ENCODE measurements at places on chromosomes 7 and 10. TPM values are rescaled to one million over a fixed set of nuclear protein-coding genes. Genes with fewer than 3 reads are reported as not detected.

The DPCD gene
- 24.1 TPM for total RNA-seq

The SNCG gene
- total RNA-seq, result 2.3 TPM

The CHCHD3 gene
- 78.0 TPM for total RNA-seq

The NUB1 gene
- total RNA-seq, result 39.1 TPM

The SPDYE1 gene
- not detected for total RNA-seq

The COA1 gene
- total RNA-seq, result 47.7 TPM

The FZD8 gene
- 20.8 TPM for total RNA-seq

The ITPRID1 gene
- total RNA-seq, result 2.4 TPM

- H3K4me1 ChIP-seq, result no peaks in the 10 kb centered on the region
- DNase-seq, result no peak
- H3K27me3 ChIP-seq, result no peaks in the 10 kb centered on the region
- no peak overlapping the region for H3K27ac ChIP-seq
- H3K4me3 ChIP-seq, result no peak overlapping the region
Measured at GRCh38 chr7:104524853-104525252, 196.4 kb downstream of the LHFPL3 start.

DNA sequence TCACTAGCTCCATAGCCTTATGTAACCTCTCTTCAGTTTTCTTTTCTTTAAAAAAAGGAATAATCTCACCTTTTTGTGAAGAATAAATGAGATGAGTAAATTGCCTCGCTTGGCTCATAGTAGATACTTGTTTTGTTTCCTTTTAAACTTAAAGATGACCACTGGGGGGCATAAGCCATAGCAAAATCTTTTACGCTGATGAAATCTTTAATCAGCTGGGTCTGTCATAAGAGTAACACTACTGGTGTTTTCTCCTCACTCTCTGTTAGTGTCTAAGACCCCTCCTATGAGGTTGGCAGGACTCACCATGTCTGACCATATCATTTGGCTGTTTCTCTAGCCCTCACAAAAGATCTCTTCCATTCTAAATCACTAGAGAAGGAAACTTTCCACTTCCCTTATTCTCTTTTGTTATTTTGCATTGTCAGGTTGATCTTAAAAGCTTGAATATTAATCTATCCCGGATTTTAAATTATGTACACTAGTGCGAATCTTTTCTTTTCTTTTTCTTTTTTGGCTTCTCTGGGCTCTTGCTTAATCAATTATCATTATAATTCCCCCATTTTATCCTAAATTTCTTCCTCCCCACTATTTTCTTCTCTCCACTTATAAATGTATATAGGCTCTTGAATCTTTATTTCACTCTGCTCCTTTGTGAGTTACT is 12.5 kb downstream of the STAG3 start:
- H3K27ac ChIP-seq, result no peak overlapping the region
- peak; percentile 41 for DNase-seq
- no peaks in the 10 kb centered on the region for H3K27me3 ChIP-seq
- H3K36me3 ChIP-seq, result no peaks in the 10 kb centered on the region

GRCh38 chr10:10865913-10866312 is 151.8 kb upstream of the CELF2 start:
- no peak for DNase-seq
- no peaks in the 10 kb centered on the region for H3K4me1 ChIP-seq
- no peaks in the 10 kb centered on the region for H3K27me3 ChIP-seq
- H3K27ac ChIP-seq, result no peak overlapping the region
- no peaks in the 10 kb centered on the region for H3K36me3 ChIP-seq
- no peak overlapping the region for H3K4me3 ChIP-seq

GRCh38 chr10:109430799-109431198 is 492.5 kb downstream of the XPNPEP1 start:
- H3K4me3 ChIP-seq, result no peak overlapping the region
- no peaks in the 10 kb centered on the region for H3K4me1 ChIP-seq
- H3K27me3 ChIP-seq, result no peaks in the 10 kb centered on the region
- H3K27ac ChIP-seq, result no peak overlapping the region
- H3K36me3 ChIP-seq, result no peaks in the 10 kb centered on the region

DNA sequence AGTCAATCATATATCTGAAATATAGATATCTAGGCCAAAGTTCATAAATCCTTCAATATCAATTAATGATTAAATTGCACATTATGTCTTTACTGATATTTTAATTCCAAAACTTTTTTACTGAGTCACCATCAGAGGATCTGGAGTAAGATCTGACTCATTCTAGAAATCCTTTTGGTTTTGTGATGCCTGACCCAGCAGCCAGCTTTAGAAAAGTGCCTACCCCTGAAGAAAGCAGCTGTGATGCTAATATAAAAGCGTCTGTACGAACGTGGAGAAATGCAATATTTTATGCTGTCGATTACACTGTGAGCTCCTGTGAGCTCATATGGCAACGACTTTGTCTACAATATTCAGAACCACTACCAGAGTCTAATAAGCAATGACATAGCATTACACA is 142.5 kb upstream of the LRRTM3 start:
- no peak for DNase-seq
- H3K27me3 ChIP-seq, result no peaks in the 10 kb centered on the region
- no peaks in the 10 kb centered on the region for H3K36me3 ChIP-seq
- H3K27ac ChIP-seq, result no peak overlapping the region

DNA sequence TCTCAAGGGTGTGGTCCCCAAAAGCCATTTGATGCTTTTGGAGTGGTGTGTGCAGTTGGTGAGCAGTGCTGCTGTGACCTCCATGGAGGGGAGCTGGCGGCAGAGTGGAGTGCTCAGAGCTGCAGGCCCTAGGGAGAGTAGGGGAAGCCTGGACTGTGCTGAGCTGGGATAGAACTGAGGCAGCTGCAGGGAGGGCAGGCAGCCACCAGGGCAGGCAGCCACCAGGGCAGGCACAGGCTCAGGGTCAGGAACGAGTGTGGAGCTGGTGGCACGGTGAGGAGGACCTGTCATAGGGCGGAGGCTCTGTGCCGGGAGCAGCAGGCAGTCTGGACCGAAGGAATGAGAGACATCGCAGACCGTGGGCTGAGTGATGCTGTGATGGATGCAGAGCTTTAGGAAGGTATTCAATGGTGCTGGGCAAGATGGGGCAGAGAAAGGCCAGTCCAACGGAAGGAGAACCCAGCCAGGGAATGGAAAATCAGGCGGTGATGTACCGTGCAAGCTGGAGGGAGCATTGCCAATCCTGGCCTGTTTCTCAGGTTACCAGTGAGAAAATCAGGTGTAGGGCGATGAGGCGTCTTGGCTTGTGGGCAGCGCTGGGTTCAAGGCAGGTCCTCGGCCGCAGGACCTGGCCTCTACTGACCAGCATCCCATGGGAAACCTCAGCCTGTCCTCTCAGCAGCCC is 152.6 kb downstream of the CAMK1D start:
- H3K4me1 ChIP-seq, result peaks cover 16% of the 10 kb centered on the region
- no peak for DNase-seq
- peaks cover 25% of the 10 kb centered on the region for H3K27me3 ChIP-seq

- no peaks in the 10 kb centered on the region for H3K36me3 ChIP-seq
- no peaks in the 10 kb centered on the region for H3K27me3 ChIP-seq
- DNase-seq, result no peak
Measured at GRCh38 chr10:97914171-97914836, 64.7 kb downstream of the GOLGA7B start.

- DNase-seq, result peak; percentile 63
- no peak overlapping the region for H3K4me3 ChIP-seq
- peaks cover 8% of the 10 kb centered on the region for H3K4me1 ChIP-seq
- no peaks in the 10 kb centered on the region for H3K27me3 ChIP-seq
- no peaks in the 10 kb centered on the region for H3K36me3 ChIP-seq
Measured at GRCh38 chr7:101542527-101543241, 86.4 kb downstream of the MYL10 start.

DNA sequence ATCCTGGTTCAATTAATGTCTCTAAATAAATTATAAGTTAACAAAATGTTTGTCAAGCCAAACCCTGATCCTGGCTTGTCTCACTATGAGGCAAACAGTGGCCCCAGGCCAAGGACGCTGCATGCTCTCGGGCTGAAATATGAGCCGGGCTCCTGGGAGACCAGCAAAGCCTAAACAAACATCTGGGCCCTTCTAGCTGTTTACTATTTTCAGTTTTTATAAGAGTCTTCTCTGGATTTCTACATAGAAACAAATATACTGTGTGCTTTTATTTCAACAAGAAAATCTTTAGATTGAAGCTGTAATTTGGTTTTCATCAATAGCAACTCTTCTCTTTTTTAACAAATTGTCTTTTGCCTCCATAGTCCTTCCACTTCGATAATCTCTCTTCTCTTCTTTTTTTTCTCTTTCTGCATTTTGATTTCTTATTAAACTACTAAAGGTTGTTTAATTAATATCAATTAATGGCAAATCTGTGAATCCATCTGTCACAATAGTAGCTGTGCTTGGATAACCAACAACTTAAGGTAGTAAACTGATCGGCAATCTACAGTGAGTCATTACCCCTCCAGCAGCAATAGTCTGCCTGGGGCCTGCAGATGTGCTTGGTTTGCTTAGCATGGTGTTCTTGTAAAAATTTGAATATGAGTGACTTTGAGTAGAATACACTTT is 83.3 kb upstream of the DNAJC1 start:
- H3K27ac ChIP-seq, result no peak overlapping the region
- no peaks in the 10 kb centered on the region for H3K36me3 ChIP-seq
- peak; percentile 98 for DNase-seq
- no peak overlapping the region for H3K4me3 ChIP-seq
- no peaks in the 10 kb centered on the region for H3K4me1 ChIP-seq
- no peaks in the 10 kb centered on the region for H3K27me3 ChIP-seq

DNA sequence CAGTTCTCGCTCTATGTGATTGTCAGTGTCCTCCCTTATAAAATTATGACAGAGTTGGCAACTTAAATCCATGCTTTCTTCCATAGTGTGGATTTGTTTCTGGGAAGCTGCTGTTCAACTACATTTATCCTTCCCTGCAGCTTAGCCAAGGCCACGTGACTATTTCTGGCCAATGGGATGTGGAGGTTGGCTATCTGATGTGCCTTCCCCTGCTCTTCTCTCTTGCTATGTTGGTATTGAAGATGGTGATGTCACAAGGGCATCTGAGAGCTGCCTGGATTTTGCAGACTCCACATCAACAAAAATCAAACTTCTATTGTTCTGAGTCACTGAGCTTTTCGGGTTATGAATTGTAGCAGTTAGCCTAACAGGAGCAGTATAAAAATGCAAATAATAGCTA is 164.9 kb upstream of the RHOBTB1 start:
- H3K27ac ChIP-seq, result no peak overlapping the region
- H3K27me3 ChIP-seq, result no peaks in the 10 kb centered on the region
- H3K36me3 ChIP-seq, result no peaks in the 10 kb centered on the region
- no peak overlapping the region for H3K4me3 ChIP-seq
- no peak for DNase-seq

GRCh38 chr7:7563813-7564212 is 2.9 kb upstream of the MIOS start:
- H3K27ac ChIP-seq, result no peak overlapping the region
- no peak for DNase-seq
- H3K27me3 ChIP-seq, result no peaks in the 10 kb centered on the region
- H3K36me3 ChIP-seq, result no peaks in the 10 kb centered on the region
- no peak overlapping the region for H3K4me3 ChIP-seq

DNA sequence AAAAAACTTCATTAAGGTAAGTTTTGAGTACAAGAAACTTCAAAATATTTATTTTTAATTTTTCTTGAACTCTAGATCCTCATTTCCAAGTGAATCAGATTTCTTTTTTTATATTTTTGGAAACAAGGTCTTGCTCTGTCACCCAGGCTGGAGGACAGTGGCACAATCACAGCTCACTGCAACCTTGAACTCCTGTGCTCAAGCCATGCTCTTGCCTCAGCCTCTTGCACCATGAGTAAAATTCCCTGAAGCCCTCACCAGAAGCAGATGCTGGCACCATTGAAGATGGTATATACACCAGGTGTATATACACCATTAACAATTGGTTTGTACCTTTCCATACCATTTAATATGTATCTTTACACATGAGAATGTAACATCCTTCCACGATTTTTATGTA is 45.1 kb upstream of the ODAD2 start:
- no peak overlapping the region for H3K4me3 ChIP-seq
- no peak overlapping the region for H3K27ac ChIP-seq
- H3K27me3 ChIP-seq, result no peaks in the 10 kb centered on the region
- no peaks in the 10 kb centered on the region for H3K4me1 ChIP-seq
- DNase-seq, result no peak

DNA sequence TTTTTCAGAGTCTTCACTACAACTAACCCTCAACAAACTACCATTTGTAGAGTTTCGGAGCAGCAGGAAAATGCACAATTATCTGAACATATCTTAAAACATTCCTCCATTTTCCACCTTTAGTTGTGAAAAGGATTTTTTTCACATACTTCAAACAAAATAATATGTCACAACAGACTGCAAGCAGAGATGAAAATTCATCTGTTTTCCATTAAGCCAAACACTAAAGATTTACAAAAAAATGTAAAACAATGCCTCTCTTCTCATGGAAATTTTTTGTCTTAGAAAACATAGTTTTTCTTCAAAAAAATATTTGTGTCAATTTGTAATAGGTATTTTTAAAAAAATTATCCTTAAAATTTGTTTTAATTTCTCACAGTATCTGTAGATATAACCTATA is 98.9 kb downstream of the ARHGAP12 start:
- H3K27me3 ChIP-seq, result no peaks in the 10 kb centered on the region
- no peak for DNase-seq
- H3K4me3 ChIP-seq, result no peak overlapping the region

DNA sequence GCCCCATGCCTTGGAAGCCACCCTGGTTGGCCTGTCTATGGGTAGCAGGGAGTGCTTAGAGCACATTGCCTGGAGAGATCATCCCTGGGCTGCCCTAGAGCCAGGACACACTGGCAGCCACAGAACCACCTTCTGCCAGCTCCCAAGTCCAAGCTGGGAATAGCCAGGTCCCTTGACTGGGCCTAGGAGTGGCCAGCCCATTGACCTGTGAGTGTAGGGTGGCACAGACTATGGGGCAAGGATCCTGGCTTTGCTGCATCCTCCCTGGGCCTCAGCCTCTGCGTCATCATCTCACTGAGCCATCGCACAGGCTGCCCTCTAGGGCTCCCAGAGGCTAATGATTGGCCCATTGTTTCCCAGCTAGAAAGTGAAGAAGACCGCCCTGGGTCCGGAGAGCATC is 7.0 kb downstream of the AQP1 start:
- no peaks in the 10 kb centered on the region for H3K27me3 ChIP-seq
- H3K36me3 ChIP-seq, result peaks cover 12% of the 10 kb centered on the region
- no peak overlapping the region for H3K4me3 ChIP-seq
- no peaks in the 10 kb centered on the region for H3K4me1 ChIP-seq
- peak; percentile 7 for DNase-seq

GRCh38 chr10:3325954-3326750 is 153.6 kb upstream of the PITRM1 start:
- H3K4me1 ChIP-seq, result no peaks in the 10 kb centered on the region
- no peak for DNase-seq
- H3K36me3 ChIP-seq, result no peaks in the 10 kb centered on the region
